ENCODE measurements at places on chromosomes 5 and 9. TPM values are rescaled to one million over a fixed set of nuclear protein-coding genes. Genes with fewer than 3 reads are reported as not detected.

GRCh38 chr9:130630071-130630450 is 34.3 kb upstream of the PRDM12 start:
- DNase-seq = no peak

Gene SOHLH1
- total RNA-seq = not detected

- DNase-seq = no peak
These were observed 182.8 kb downstream of the SEMA5A start for GRCh38 chr5:9363026-9363425.

Gene PTGR1
- 378 TPM for total RNA-seq

- DNase-seq = no peak
These were observed 1070.3 kb upstream of the CDH18 start for GRCh38 chr5:21058289-21058688.

- no peak for DNase-seq
These were observed 26.3 kb upstream of the GALNT10 start for GRCh38 chr5:154164249-154164581.

- no peak for DNase-seq
These were observed 245.5 kb downstream of the AUH start for GRCh38 chr9:91116211-91116610.

DNA sequence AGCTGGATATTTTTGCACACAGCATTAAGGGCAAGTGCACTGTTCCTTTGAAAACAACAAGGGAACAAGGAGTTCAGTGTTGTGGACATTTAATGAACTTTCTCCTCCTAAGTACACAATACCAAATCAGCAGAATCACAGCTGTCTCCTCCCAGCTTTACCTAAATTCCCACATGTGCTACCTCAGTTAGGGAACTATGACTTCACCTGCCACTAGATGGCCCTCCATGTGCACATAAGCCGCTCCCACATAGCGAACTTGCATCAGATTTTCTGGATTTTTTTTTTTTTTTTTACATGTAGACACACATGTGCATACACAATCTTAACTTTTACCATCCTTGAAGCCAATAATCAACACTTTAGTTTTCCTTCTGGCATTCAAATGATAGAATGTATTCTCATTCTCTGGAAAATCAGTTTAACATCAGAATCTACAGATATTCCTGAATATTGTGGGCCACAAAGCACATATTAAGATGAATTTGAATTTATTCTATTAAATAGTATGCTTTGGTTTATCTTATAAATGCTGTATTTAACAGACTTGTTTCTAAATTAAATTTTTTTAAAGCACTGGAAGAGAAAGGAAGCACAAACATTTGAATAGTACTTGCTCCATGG is 123.6 kb downstream of the PALM2AKAP2 start:
- DNase-seq = peak; percentile 90

Gene INSL4
- total RNA-seq = not detected

DNA sequence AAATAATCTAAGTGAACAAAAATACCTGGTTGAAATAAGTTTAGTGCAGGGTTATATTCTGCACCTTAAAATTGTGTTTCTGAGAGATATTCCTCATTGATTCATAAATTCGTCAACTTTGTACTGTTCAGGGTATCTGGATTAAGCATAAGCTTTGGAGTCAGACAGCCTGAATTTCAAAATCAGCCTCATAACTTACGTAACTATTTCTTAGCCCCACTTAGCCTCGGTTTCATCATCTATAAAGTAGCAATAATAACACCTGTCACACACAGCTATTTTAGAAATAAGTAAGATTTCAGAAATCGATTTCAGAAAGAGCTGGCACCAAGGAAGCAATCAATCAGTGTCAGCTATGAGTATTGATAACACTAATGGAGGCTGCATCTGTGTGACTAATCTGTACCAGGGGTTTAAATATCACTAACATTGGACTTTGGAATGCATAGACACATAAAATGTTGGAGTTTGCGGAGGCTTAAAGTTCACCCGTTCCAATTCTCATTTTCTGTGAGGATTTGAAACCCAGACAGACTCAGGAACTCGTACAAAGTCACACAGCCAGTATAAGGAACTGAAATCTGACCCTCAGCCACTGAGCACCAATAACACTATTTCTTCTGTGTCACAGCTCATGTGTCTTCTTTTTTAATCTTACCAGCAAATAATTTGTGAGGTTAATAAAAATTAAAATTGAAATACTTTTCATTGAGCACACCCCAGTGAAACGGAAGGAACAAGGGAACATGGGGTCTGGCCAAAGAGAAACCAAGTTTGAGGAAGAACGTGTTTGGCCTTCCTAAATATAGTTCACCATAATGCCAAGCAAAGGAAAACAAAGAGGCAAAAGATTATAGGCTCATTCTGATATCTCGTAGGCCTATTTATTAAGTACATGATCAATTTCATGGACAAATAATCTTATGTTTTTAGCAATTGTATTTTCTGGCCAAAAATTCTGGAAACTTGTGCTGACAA is 194.4 kb upstream of the PTGER4 start:
- DNase-seq = peak; percentile 11

- no peak for DNase-seq
These were observed 47.1 kb downstream of the THBS4 start for GRCh38 chr5:80082281-80082680.

DNA sequence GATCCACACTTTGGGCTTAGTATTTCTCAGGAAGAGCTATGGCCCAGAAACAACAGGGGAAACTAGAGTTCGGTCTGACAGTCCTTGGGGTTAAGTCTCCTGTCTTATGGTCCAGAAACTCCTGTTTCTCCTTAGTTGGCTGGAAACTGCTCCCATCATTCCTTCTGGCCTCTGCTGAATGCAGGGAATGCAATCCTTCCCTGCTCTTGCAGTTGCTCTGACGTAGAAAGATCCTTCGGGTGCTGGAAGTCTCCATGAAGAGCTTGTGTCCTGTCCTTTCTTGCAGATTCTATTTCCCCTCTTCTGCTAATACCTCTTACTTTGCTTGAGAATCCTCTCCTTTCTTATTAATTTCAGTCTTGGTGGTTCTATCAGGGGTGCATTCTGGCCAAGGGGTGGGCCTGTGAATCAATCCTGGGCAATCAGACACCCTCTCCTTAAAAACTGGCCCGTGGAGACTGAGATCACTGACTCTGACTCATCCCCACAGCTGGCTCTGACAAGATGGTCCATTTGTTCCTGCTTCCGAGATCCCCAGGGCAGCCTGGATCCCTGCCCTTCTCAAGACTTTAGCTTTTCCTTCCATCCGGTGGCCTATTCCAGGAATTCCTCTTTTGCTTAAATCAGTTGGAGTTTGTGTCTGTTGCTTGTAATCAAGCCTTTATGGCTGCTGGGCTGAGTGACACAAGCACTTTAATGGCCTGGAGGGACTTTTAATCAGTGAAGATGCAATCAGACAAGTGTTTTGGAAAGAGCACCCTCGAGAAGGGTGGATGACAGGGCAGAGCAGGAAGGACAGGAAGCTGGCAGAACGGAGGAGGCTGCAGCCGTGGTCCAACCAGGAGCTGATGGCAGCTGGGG is 23.7 kb downstream of the PTGS1 start:
- no peak for DNase-seq

- no peak for DNase-seq
These were observed 139.8 kb downstream of the DMAC1 start for GRCh38 chr9:7659766-7660165.

GRCh38 chr9:125043631-125044030 is 99.7 kb downstream of the SCAI start:
- no peak for DNase-seq

DNA sequence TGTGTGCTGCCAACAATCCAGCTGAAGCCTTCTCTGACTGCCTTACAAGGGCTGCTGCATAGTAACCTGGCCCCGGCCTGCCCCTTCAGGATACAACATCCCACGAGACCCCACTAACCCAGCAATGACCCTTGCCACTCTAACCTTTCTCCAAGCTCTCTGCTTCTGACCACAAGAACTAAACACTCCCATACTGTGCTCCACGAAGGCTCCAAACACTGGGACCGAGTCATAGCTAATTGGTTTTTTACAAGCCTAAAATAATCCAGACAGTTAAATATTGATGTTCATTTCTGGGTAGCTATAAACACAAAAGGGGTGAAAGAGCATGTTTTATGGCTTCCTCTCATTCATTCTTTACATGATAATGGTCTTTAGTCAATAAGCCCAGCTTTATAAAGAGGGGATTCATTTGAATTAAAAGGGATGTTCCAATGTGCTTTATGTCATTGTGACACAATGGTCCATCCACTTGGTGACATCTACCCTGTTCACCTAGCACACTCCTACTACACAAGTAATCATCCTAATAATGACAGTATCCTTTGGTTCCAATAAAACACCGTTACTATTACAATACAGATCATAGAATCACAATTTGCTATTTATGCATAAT is 16.2 kb upstream of the TLE4 start:
- DNase-seq = no peak

DNA sequence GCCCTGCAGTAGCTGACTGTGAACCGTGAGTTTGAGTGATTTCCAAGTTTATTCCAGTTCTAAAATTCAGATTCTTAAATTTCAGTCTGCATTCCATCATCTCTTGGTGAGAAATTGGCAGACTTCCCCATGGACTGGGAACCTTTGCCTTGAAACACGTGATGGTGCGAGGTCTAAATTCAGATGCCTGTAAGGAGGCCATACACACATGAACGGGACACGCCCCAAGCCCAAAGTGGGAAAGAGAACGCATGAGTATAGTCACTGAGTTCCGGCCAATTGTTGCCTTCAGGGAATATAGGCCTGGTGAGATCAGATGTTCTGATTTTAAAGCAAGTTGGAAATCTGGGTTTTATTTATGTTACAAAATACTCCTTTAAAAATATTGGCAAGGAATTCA is 1084.4 kb upstream of the WWC1 start:
- DNase-seq = peak; percentile 68

DNA sequence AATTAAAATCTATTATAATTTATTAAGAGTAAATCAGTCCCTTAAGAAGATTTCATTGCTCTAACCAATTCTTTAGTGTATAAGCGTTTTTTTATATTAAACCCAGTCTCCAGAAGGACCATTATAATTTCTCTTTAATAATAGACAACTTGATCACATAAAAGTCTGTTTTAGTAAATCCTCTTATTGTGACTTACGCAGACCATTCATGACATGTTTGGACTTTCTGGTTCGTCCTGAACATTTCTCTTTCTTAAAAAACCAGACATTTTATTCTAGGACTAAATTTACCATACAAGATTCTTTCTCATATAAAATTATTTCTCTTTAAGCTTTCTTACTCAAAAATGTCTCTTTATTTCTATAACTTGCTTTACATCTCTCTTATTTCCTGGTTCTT is 196.2 kb upstream of the RAI14 start:
- no peak for DNase-seq

DNA sequence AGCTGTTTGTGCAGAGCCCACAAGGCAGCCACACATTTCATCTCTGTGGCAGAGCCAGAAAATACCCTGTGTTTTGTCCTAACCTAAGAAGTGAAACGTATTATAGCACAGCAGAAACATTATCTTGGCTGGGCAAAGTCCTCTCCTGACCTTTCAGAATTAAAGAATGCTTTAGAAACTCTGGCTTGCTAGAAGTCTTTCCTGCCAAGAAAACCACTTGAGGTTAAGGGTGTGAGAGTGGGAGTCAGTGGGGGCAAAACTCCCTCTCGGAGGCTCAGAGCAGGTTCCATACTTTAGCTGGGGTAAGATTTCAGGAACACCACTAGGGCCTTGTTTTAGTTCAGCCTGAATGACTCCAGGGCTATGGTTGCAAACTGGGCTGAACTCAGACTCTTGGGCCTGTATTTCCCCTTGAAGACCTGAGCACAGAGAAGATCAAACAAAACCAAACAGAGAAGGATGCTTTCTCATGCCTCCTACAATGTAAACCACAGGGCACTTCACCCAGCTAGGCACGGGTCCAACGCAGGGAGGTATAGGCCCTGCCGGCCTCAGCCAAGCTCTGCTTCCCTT is 48.0 kb downstream of the ZNF366 start:
- no peak for DNase-seq

DNA sequence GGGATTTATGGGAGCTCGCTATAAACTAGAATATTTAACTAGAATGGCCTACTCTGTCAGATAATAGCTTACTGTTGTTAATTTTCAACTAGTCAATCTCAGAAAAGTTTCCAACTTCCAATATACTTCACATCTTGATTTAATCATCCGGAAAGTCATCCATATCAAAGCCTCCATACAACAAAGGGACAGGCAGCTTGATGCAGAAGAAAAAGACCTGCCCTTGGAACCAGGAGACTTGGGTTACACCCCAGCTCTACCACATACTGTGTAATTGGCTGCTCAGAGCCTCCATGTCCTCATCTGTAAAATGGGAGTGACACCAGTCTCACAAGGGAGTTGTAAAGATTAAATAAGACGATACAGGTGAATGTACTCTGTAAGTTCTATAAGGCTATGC is 1.9 kb downstream of the PTPN3 start:
- no peak for DNase-seq

DNA sequence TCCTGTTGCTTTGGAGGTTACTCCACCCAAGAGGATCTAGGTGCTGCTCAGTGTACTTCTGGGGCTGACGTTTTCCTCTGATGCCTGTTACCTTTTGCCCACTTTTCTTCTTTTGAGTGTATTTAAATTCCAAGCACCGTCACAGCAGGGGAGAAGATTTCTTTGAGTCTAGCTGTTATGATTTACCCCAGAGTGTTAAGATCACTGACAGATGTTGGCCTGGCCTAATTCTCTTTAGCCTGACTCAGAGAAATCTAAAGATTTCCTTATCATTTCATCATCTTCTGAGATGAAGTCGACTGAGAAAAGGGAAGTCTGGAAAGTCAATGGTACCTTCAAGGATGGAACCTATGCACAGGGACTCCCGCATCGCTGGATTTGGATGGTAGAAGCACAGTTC is 191.5 kb downstream of the FBXL7 start:
- no peak for DNase-seq

DNA sequence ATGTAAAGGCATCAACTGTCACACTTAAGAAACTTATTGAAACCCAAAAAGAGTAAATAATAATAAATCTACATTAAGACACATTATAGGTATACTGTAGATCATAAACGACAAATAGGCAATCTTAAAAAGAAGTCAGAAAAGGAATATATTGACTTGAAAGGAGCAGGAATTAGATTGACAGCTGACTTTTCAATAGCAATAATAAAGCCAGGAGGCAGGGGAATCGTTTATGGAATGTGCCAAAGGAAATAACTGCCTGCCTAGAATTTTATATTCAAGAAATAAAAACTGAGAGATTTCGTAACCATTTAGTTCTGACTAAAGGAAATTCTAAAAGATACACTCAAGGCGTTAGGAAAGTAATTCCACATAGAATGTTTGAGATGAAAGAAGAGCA is 21.7 kb upstream of the ACSL6 start:
- no peak for DNase-seq

Gene MYMK
- total RNA-seq = not detected

- no peak for DNase-seq
These were observed 211.2 kb upstream of the OTULINL start for GRCh38 chr5:14370386-14370785.

- peak; percentile 88 for DNase-seq
These were observed 545.2 kb downstream of the CSNK1G3 start for GRCh38 chr5:124056991-124057723.
